Fibroblast of upper back skin (primary cell): ENCODE measurements at places on chromosomes 2 and 18.

- no peak for DNase-seq
These were observed 25.3 kb upstream of the SERTAD2 start for GRCh38 chr2:64678771-64679590.

DNA sequence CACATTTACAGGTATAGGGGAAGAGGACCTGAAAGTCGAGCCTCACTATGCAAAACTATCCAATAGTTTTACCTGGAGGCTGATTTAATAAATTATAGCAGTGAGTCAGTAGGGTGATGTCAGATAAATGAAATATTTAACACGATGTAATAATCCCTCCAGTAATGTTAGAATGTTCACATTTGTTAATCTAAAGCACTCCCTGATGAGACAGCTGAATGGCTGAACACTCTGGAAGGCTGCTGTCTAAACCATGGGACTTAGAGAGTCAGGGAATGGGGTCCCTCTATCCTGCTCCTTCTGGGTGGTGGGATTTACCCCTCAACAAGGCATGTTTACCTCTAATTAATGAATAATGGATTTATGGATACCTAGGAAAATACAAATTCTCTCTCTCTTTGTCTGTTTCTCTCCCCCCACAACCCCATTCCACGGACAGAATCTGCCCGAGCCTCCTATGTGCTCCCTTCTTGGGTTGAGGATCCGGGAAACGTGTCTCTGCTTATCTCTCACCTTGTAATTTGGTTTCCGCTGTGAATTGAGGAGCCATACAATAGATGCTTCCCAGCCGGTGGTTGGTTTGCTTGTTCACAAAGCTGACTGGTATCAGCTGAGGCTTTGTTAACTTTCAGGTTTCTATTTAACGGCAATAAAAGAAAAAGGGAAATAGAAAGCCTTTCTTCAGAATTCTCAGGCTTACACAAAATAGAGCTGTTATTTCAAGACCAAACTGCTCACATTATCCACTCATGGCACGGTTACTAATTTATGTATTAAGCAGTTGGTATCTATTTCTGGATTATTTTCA lies 25.9 kb downstream of the LRRC30 start:
- DNase-seq: no peak

- DNase-seq: no peak
These were observed 2.7 kb upstream of the SLC30A3 start for GRCh38 chr2:27265536-27265870.

GRCh38 chr2:113977660-113978523 lies 88.0 kb downstream of the ACTR3 start:
- peak; percentile 28 for DNase-seq

DNA sequence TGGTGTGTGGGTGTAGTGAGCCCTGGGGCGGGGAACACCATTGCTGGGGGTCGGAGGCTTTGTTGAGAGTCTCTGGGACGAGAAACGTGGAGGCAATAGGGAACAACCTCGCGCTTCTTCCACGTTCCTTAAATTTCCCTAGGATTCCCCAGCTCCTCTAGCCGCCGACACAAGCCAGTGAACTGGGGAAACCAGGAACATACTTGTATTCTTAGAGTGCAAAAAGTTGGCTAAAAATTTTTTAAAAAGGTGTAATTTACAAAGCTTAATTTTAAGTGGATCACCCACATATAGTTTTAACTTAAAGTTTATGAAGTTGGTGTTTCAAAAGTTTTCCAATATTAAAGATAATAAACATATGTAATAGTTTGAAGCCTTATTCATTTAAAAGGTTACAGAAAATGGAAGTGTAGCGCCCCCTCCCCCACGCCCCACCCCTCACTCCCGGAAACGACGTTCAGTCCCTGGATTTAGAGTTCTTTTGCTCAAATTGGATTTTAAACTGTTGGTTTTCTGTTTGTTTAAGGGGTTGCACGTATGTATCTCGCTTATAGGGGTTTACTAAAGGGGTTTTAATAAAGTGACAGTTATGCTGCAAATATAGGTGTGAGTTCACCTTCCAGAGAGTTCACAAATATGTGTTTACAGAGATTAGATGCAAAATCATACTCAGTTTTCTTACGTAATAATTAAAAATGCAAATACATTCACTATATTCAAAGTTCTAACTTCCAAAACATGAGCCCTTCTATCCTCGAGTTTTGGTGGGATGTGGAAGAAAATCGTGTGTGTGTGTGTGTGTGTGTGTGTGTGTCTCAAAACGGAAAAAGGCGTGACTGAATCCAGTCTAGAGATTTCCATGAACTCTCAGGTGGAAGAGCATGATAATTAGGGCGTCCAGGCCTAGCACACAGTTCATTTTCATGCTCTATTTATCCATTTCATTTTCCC lies 872 bp downstream of the DSG2 start:
- DNase-seq: no peak

GRCh38 chr18:36634573-36635216 lies 194.1 kb downstream of the TPGS2 start:
- DNase-seq: peak; percentile 47

- no peak for DNase-seq
These were observed 7.7 kb upstream of the CDC42EP3 start for GRCh38 chr2:37679072-37679695.

- no peak for DNase-seq
These were observed 35.6 kb downstream of the EHBP1 start for GRCh38 chr2:62741127-62741526.

DNA sequence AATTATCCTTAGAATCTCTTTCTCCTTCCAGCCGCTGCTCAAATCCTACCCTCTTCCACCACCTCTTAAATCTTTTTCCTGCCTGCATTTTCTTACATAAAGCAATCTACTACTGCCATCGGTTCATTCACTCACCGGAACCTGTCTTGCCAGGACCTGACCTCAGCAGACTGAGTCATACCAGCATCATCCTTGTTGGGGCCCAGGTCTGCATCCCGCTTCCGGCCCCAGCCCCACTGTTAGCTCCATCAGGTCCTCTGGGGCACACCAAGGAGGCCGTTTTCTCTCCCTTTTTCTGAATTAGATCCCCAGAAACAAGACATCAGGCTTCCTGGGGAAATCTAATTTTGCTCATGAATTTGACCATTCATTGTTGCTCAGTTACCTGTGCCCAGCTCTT lies 42.7 kb upstream of the TGFA start:
- DNase-seq: peak; percentile 14

DNA sequence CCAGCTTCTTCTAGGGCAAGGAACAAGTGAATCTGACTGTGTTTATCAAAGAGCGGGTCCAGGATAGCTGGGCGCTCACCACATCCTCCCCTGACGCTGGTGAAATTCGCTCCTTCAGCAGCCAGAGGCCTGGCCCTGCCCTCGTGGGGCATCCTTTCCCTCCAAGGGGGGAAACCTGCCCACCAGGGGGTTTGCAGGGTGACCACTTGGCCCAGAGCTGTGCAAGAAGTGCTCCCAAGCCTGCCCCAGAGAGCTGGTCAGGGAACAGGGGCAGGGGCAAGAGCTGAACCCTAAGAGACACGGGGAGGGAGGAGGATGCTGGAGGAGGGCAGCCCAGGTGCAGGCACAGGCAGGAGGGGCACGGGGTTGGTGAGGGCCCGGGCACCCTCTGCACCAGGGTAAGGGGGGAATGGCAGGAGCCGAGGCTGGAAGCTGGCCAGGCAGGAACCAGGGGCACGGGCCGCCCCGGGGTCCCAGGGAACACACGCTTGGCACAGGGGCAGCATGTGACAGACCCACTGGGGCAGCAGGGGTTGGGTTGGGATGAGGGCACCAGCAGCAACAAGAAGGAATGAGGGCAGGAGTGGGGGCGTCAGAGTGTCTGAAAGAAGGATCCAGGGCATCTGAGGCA lies 2.8 kb upstream of the GPR55 start:
- DNase-seq: no peak

DNA sequence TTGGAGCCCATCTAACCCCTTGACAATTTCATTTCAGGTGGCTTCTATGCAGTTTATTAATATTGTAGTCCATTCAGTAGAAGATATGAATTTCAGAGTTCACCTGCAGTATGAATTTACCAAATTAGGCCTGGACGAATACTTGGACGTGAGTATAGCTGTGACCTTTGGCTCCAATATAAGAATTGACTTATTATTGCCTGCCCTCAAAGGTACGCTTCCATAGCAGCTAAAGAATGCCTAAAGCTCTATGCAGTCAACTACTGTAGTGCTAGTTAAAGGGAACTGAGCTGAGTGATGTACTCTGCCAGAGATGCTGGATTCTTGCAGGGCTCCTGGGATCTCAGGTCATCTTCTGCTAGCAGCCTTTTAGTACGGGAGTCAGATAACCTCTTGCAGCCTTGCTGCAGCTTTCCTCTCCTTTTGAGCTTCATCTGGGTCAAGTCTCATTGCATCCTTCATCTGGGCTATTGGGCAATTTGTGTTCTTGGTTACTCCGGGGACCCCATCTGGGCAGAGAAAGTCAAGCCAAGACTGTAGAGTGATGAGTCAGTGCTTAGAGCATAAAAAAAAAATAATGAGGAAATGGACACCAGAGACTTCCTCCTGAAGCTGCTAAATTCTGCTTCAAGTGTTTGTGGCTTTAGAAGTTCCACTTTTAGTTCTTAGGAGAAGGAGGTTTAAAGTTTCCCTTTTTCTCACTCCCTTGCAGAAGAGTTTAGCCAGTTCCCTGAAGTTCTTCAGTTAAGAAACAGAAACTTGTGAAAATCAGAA lies 105.6 kb downstream of the PRPF40A start:
- peak; percentile 84 for DNase-seq

GRCh38 chr2:181573140-181573736 lies 83.7 kb downstream of the CERKL start:
- peak; percentile 32 for DNase-seq
